ENCODE measurements at places on chromosomes 7 and 10.

- no peak for DNase-seq
Observed at GRCh38 chr7:121015560-121015959, 27.0 kb downstream of the CPED1 start.

DNA sequence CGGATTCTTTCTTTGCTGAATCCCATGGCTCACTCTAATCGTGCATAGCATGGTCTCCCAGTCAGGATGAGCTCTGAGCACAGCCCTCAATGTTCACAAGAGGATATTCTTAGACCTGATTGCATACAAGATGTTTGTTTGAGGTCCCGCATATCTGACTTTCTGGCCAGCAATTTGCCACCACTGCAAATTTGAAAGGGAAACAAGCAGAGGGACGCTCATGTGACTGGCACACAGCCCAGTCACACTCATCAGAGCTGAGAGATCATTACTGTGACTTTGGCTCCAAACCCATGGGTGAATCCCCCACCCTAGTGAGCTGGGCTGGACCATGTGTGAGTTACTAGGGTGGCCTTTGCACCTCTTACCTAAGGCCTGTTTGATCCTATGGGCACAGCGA, 9.9 kb downstream of the TAS2R41 start:
- DNase-seq, result no peak

GRCh38 chr10:132593389-132593788, 55.8 kb downstream of the INPP5A start:
- no peak for DNase-seq

DNA sequence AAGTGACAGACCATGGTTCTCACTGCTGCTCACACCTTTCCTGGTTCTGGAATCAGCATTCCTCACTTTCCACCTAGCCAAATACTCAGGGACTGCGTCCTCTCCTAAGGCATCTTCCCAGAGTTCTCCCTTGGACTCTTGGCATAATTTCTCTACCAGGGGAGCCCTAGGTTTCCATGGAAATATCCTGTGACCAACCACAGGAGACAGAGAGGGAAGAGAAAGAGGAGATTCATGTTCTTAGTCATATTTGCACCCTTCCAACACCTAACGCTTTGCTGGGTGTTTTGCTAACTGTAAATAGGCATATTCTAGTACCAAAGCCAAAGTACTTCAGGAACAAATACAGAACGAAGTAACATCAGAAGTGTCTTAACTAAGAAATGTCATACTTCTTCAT, 28.6 kb downstream of the DENND11 start:
- no peak for DNase-seq

GRCh38 chr7:133936074-133936473, 191.1 kb upstream of the LRGUK start:
- DNase-seq, result no peak

GRCh38 chr10:13236638-13237037, 2.5 kb upstream of the UCMA start:
- DNase-seq, result no peak

- no peak for DNase-seq
Observed at GRCh38 chr7:158285383-158285770, 302.2 kb downstream of the PTPRN2 start.

- DNase-seq, result no peak
Observed at GRCh38 chr10:79627075-79627474, 16.3 kb downstream of the SFTPA1 start.

Measured in right renal pelvis (tissue), 4 donors.